B cell (primary cell): ENCODE measurements at places on chromosomes 1 and 21.

DNA sequence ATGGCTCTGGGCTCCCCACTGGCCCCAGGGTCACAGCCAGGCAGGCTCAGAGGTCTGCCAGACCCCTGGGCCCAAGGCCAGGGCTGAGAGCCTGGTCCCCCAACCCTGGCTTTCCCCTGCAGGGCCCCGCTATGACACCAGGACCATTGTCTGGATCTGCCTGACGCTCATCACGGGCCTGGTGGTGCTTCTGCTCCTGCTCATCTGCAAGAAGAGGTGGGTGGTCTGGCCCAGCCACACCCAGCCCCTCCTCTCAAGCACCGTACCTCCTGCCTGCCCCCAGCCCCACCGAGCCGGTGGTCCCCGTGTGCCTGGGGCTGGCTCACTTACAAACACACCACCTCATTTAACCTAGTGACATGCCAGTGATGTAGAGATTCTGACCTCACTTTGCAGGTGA lies 31.8 kb downstream of the EPHA8 start:
- no peak for DNase-seq

GRCh38 chr1:201167041-201167991 lies 13.0 kb upstream of the TMEM9 start:
- DNase-seq: no peak

- no peak for DNase-seq
Observed at GRCh38 chr1:207923561-207923960, 12.6 kb upstream of the CD34 start.

GRCh38 chr1:182442333-182442732 lies 7.6 kb upstream of the RGSL1 start:
- DNase-seq: no peak

GRCh38 chr21:44686000-44686781 lies 4.2 kb upstream of the KRTAP12-1 start:
- DNase-seq: no peak

GRCh38 chr1:218426343-218426657 lies 81.2 kb downstream of the TGFB2 start:
- no peak for DNase-seq

GRCh38 chr1:116693759-116694480 lies 26.4 kb upstream of the IGSF3 start:
- DNase-seq: no peak
